Epithelial cell of proximal tubule (primary cell): ENCODE measurements at places on chromosomes 16 and 17. TPM values are rescaled to one million over a fixed set of nuclear protein-coding genes. Genes with fewer than 3 reads are reported as not detected.

Gene ARHGAP44
- total RNA-seq: 1.9 and 5.8 TPM in 2 replicates

Gene PLSCR3
- 33.0 and 59.0 TPM in 2 replicates for total RNA-seq

Gene CDRT15L2
- total RNA-seq: not detected in 2 replicates

Gene NME1
- 205 and 349 TPM in 2 replicates for total RNA-seq

Gene SEPTIN1
- 0.23 TPM in 1 of 2 replicates, not detected in the other for total RNA-seq

Gene IRX5
- total RNA-seq: 15.3 and 17.4 TPM in 2 replicates

Gene EFCAB5
- total RNA-seq: 0.29 and 2.5 TPM in 2 replicates

- no peak for DNase-seq
Observed at GRCh38 chr16:10964039-10964890, 19.9 kb downstream of the CLEC16A start.

GRCh38 chr17:61122326-61122913 lies 277.2 kb upstream of the TBX2 start:
- no peak for DNase-seq

GRCh38 chr17:64126918-64127317 lies 3.0 kb downstream of the ERN1 start:
- DNase-seq: no peak

GRCh38 chr17:47265983-47266541 lies 12.4 kb downstream of the ITGB3 start:
- DNase-seq: no peak

GRCh38 chr16:69787883-69788282 lies 25.8 kb downstream of the WWP2 start:
- no peak for DNase-seq

DNA sequence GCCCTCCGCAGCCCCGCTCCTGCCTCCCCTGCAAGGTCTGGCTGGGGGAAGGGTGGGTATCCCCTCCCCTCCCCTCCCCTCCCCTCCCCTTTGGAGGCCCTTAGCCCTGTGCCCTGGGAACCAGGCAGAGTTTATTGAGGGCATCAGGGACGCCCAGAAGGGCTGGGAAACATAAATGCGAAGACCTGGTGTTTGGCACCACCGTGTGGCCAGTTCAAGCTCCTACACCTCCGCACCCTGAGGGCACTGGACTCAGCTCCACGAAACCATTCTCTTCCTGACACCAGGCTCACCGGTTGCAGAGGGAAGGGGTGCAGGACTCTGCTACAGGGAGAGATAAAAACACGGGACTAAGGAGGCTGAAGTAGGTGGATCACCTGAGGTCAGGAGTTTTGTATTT lies 1.0 kb upstream of the AIPL1 start:
- no peak for DNase-seq

DNA sequence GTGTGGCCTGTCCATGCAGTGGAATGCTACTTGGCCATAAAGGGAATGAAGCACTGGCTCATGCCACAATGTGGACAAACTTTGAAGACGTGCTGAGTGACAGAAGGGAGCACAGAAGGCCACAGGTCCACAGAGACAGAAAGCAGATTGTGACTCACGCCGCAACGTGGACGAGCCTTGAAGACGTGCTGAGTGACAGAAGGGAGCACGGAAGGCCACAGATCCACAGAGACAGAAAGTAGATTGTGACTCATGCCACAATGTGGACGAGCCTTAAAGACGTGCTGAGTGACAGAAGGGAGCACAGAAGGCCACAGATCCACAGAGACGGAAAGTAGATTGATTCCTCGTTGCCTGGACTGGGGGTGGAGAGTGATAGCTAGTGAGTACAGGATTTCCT lies 19.2 kb downstream of the ZC3H18 start:
- DNase-seq: no peak

DNA sequence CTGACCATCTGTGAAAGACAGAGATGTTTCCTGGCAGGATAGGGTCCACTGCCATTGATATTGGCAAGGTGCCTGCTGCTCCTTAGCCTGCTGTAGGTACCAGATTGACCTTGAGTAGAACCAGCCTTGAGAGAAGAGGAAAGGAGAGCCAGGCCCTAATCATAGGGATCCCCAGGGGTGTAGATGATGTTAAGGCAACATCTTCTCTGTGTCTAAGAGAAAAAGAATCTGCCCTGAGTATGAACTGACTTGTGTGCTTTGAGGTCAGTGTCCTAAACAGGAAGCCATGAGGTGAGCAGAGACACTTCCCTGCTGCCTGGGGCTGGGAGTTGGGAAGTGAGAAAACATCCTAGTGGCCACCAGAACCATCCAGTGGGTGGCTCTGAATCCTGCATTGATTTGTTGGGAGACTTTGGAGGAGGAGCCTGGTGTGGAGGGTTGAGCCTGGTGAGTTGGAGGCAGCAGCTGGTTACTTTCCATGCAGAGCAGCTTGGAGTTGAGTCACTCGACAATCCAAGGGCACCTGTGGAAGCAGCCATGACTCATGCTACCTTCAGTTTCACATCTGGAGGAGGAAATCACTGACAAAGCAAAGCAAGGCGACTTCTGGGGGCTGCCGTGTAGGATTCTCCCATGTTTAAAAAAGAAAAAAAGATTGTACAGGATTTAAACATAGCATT lies 47.8 kb downstream of the BMERB1 start:
- DNase-seq: peak; percentile 95

DNA sequence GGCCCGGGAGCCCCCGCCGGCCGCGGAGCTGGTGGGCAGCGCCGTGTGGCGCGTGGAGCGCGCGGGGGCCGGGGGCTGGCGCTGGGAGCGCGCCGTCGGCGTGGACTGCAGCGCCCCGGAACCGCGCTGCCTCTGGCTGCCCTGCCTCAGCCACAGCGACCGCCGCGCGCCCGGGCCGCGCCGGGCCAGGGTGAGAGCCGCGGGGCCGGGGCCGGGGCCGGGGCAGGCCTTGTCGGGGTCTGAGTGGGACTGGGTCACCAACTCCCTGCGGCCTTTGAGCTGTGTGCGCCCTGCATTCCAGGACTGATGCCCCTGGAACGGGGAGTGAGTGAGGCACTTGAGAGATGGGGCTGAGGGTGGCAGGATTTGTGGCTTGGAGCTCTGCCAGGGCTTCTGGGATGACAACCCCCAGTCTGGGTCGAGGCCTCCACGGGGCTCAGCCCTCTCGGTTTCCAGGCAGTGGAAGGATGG lies 25.7 kb downstream of the ARHGAP23 start:
- no peak for DNase-seq

DNA sequence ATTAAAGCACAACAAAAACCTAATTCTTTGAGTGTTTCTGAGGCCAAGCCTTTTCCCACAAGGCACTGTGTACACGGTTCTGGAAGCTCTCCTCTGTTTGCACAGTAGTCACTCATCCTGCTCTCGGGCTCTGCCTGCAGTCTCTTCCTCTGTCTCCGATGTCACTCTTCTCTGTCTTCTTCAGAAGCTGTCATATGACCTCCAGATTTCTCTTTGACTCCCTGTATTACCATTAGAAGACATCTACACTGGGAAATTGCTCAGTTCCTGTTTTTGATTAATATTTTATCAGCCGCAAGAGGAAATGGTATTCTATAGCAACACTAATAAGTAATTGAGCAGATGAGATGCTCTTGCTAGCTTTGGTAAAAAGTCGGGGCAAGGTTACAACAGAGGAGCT lies 422.9 kb downstream of the WWOX start:
- no peak for DNase-seq

DNA sequence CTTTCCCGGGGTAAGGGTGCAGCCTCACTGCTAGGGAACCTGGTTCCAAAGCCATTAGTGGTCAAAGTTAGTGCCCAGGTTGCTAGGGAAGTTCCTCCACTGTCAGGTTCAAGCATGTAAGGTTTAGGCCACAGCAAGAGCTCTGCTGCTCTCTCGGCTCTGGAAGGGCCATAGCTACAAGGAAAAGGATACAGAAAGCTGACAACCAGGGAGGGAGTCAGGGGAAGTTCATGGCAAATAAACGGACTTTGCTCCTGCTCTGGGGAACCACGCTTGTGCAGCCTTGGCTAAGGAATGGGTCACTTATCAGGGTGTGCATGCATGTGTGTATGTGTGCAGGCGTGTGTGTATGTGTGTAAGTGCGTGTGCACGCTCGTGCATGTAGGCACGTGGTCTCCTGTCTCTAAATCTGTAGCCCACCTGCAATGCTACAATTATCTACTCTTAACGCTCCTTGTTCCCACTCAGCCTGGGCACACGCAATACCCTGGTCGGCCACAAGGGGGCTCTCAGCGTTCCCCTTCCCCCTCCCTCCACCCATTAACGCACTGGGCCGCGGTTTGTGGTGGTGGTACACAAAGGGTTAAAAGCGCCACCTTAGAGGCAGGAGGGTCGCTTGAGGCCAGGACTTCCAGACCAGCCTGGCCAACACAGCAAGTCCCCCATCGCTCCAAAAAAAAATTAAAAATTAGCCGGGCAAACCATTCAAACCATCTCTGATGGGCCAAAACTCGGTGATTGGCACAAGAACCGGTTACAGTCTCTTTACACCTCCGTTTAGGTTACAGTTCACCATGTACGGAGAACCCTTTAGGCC lies 48.4 kb upstream of the KDM8 start:
- no peak for DNase-seq

DNA sequence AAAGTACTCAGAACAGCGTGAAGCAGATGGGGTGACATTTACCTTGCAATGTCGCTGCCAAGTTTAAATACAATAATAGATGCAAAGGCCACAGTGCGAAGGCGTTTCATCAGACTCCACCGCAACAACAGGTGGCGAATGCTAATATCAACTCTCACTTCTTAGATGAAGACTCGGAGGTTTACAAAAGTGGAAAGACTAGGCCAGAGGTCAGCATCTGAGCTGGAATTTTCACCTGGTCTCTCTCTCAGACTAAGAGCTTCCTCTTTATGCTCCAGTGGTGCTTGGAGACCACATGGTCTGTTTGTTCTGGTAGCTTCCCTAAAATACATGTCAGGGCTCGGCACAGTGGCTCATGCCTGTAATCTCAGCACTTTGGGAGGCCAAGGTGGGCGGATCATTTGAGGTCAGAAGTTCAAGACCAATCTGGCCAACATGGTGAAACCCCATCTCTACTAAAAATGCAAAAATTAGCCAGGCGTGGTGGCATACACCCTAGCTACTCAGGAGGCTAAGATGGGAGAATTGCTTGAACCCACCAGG lies 169.1 kb downstream of the XYLT1 start:
- DNase-seq: no peak

DNA sequence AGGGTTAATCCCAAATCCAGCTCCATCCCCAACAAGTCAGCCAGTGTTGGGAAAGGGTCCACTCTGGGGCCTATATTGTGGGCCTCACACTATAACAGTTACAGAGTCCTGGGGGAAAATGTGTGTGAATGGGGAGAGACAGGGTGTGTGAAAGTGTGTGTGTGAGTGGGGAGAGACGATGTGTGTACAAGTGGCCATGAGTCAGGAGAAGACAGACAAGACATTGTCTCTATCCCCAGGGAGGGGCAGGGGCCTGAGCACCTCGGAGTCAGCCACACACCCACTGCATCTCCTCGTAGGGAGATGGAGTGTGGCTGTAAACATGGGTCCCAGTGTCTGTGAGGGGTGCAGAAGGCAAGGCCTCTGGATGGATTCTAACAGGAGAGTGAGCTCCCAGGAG lies 2.9 kb downstream of the CRHR1 start:
- no peak for DNase-seq

GRCh38 chr16:57788252-57788841 lies 13.9 kb downstream of the KIFC3 start:
- no peak for DNase-seq

DNA sequence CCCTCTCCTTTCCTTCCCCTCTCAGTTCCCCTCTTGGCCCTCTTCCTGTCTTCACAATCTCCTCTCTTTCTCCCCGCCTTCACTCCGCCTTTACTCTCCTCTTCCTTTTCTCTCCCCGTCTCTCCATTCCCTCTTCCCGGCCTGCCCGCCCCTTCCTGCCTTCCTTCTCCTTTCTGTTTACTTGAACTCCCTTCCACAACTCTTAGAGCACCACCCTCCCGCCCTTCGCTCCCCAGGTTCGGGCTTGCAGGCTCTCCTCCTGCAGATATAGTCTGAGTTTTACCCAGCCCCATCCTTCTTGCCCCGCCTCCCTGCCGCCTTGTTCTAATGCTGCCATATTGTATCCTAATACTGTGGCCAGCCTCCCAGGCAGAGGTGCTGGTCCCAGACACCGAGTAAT lies 201.5 kb upstream of the N4BP1 start:
- DNase-seq: no peak

DNA sequence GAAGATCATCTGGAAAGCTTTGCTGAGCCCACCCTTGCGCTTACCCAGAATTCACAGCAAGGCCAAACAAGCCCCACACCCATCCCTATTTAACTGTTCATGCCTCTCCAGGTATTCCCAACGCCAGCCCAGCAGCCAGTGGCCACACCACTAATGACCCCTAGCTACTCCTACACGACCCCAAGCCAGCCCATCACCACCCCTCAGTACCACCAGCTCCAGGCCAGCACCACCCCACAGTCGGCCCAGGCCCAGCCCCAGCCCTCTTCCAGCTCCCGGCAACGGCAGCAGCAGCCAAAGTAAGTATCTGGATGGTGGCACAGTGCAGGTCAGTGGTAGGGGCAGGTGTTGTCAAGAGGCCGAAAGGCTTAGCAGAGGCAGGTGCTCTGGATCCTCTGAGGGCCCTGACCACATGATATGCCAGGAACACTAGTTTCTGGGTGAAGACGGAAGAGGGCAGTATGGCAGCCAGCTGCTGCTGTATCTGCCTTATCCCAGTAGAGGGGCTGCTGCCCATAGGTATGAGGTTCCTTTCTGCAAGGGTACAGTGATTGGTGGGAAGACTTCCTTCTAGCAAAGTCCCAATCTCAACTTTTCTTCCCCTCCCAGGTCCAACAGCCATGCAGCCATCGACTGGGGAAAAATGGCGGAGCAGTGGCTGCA lies 10.7 kb downstream of the PROCA1 start:
- no peak for DNase-seq

DNA sequence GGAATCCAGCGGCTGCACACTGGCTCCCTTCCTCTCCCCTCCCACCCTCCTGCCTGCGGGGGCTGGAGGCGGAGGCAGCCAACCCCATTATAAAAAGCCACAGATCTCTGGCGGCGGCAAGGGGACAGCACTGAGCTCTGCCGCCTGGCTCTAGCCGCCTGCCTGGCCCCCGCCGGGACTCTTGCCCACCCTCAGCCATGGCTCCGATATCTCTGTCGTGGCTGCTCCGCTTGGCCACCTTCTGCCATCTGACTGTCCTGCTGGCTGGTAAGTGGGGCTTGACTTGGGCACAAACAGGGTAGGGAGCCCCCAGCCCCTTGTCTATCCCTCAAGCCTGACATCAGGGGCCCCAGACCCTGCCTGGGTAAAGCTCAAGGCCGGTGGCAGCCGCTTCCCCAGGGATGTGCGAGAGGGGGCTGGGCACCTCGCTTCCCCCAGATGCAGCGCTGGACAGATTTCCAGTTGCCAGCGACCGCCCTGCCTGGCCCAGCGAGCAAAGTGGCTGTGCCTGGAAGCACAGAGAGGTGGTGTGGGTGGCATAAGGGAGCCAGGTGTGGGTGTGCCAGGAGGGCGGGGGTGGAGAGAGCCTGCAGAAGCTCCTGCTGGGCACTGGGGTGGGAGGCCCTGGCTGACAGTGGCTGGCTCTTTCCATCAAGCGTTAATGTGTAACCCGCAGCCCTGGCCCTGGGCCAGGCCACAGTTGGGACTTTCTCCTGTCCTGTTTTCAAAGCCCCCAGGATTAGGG lies at the start of gene CX3CL1:
TSS of gene CX3CL1 (plus strand) at position 119 of the 745 bp plus-strand sequence. CDS start at position 198, 79 bp downstream.
- DNase-seq: no peak
